Activated T-cell treated with anti-CD3 and anti-CD28 coated beads for 48 hours (primary cell): ENCODE measurements at places on chromosomes 1 and 21.

GRCh38 chr1:88302843-88303486 is 381.1 kb upstream of the PKN2 start:
- DNase-seq: no peak

GRCh38 chr1:181398544-181398943 is 84.8 kb upstream of the CACNA1E start:
- no peak for DNase-seq

DNA sequence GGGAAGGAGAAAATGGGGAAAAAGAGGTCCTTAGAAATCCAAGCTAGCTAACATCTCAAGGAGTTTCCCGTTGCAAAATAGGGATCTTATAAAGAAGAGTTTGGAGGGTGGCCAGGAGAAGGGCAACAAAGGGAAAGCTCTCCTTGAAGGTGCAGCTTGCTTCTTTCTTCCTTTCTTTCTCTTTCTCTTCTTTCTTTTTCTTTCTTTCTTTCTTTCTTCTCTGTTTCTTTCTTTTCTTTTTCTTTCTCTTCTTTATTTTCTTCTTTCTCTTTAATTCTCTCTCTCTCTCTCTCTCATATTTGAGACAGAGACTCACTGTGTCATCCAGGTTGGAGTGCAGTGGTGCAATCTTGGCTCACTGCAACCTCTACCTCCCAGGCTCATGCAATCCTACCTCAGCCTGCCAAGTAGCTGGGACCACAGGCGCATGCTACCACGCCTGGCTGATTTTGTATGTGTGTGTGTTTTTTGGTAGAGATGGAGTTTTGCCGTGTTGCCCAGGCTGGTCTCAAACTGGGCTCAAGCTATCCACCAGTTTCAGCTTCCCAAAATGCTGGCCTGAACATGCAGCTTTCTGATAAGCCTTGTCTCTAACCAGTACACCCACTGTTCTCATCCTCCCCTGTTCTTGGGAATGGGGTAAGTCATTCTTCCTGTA is 44.4 kb downstream of the RNF11 start:
- no peak for DNase-seq

DNA sequence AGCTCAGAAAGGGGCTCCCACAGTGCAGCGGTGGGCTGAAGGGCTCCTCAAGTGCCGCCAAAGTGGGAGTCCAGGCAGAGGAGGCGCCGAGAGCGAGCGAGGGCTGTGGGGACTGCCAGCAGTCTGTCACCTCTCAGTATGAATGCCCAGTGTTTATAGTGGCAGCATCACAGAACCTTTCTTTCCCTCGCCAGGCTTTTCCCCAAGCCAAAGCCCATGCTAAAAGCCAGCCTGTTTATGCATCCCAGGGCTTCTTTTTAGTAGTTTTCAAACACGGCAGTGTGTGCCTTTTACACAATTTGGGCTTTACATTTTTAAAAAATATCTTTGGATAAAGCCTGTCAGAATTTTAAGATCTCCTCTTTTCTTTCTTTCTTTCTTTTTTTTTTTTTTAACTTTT is 70.6 kb downstream of the CENPF start:
- DNase-seq: no peak

DNA sequence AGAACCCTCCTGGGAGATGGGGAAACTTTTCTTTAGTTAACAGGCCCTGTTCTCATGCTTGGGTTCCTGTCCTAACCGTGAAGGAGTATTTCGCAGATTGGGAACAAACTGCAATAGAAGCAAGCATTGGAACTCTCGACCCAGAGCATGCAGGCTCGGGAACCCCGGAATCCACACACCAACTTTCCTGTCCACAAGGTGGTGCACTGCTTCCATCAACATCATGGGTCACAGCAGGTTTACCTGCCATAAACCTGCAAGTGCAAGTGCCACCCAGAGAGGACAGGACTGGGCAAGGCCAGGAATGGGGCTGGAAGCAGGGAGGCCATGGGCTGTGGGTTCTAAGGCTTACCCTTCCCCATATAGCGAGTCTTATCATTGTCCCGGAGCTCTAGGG is 6.9 kb downstream of the ENO1 start:
- DNase-seq: no peak

- no peak for DNase-seq
These were observed 41.7 kb downstream of the EDN2 start for GRCh38 chr1:41442697-41443251.

DNA sequence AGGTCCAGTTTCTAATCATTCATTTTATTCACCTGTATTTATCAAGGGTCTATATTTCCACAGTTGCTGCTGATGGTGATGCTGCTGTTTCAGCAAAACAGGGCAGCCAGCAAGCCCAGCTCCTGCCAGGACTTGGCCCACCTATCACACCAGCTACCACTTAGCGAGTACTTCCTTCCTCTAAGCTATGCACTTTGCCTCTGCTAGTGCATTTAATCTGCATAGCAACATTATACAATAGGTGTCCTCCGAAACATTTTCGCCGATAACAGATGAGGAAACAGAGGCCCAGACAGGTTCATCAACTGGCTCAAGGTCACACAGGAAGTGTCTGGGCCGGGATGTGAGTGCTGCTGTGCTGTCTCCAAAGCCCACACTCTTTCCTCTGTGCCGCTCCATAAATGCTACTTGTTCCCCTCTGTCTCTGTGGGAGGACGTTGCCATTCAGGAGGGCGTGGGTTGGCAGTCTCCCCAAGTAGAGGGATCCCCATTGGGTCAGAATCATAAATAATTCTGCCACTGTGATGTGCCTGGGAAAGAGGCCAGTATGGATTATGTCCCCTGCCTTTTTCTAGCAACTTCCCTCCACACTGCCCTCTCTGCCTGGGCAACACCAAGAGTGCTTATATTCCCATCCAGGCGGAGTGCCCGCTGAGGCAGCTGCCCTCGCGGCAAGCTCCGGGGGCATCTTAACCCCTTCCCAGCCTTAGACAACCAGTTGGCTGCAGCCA is 9.4 kb upstream of the PLEKHA6 start:
- no peak for DNase-seq

- DNase-seq: no peak
These were observed 85.3 kb downstream of the NPHP4 start for GRCh38 chr1:5906966-5907365.

- DNase-seq: no peak
These were observed 272.7 kb downstream of the SDCCAG8 start for GRCh38 chr1:243528459-243529121.

GRCh38 chr1:79079770-79080169 is 73.2 kb upstream of the ADGRL4 start:
- no peak for DNase-seq

- DNase-seq: no peak
These were observed 303.6 kb downstream of the USH2A start for GRCh38 chr1:216119600-216119999.

- DNase-seq: no peak
These were observed 159.9 kb upstream of the RAB4A start for GRCh38 chr1:229110986-229111385.
